Metanephros (tissue), 2 donors: ENCODE measurements at places on chromosomes 1 and 21. TPM values are rescaled to one million over a fixed set of nuclear protein-coding genes. Genes with fewer than 3 reads are reported as not detected.

ELK4 gene
- 16.4 TPM for total RNA-seq

SFN gene
- 0.99 TPM for total RNA-seq

OR2C3 gene
- total RNA-seq = not detected

CYP4X1 gene
- 7.4 TPM for total RNA-seq

BRINP3 gene
- total RNA-seq = 4.3 TPM

FAM78B gene
- 2.5 TPM for total RNA-seq

LRIG2 gene
- total RNA-seq = 39.4 TPM

SPATA21 gene
- total RNA-seq = not detected

FOXJ3 gene
- 42.3 TPM for total RNA-seq
